ENCODE measurements at places on chromosomes 3 and 15. TPM values are rescaled to one million over a fixed set of nuclear protein-coding genes. Genes with fewer than 3 reads are reported as not detected.

Gene SUCNR1
- 0.73 TPM for total RNA-seq

Gene C15orf39
- total RNA-seq: 2.2 TPM

Gene NR2E3
- 0.54 TPM for total RNA-seq

Gene IL5RA
- 3.1 TPM for total RNA-seq

Gene MAGI1
- 103 TPM for total RNA-seq

Gene SLC28A1
- not detected for total RNA-seq

Gene ACKR2
- not detected for total RNA-seq

Gene ZNF860
- 1.8 TPM for total RNA-seq

All from cerebellum (tissue), 4 donors.